ENCODE measurements at places on chromosomes 11 and 22.

- DNase-seq: no peak
Observed at GRCh38 chr22:37983860-37984791, at the start of gene SOX10. TSS of gene SOX10 (minus strand) at chr22:37984555. CDS start at chr22:37983784, 771 bp downstream.

GRCh38 chr22:28348613-28349609 is 330.7 kb downstream of the TTC28 start:
- DNase-seq: no peak

DNA sequence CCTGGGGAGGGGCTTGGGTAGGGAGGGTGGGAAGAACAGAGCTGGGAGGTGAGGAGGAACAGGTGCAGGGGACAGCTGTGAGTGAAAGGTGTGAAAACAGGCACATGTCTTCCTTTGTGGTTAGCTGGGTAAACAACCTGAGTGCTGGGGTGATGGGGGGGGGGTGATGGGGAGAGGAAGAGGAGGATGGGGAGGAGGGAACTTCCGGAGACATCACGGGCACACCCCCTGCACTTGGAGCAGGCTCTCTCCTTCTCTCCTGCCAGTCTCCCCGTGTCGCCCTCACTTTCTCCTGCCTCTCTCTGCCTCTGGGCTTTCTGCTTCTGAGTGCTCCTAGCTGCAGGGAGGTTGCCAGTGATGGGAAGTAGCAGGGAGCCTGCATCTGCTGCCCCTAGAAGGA is 8.8 kb downstream of the CXCR5 start:
- no peak for DNase-seq

- DNase-seq: peak; percentile 9
Observed at GRCh38 chr22:24423519-24424000, 3.8 kb upstream of the ADORA2A start.

- DNase-seq: no peak
Observed at GRCh38 chr11:2142300-2142759, 3.1 kb upstream of the IGF2 start.

GRCh38 chr11:100619484-100619883 is 67.6 kb upstream of the ARHGAP42 start:
- DNase-seq: peak; percentile 44

DNA sequence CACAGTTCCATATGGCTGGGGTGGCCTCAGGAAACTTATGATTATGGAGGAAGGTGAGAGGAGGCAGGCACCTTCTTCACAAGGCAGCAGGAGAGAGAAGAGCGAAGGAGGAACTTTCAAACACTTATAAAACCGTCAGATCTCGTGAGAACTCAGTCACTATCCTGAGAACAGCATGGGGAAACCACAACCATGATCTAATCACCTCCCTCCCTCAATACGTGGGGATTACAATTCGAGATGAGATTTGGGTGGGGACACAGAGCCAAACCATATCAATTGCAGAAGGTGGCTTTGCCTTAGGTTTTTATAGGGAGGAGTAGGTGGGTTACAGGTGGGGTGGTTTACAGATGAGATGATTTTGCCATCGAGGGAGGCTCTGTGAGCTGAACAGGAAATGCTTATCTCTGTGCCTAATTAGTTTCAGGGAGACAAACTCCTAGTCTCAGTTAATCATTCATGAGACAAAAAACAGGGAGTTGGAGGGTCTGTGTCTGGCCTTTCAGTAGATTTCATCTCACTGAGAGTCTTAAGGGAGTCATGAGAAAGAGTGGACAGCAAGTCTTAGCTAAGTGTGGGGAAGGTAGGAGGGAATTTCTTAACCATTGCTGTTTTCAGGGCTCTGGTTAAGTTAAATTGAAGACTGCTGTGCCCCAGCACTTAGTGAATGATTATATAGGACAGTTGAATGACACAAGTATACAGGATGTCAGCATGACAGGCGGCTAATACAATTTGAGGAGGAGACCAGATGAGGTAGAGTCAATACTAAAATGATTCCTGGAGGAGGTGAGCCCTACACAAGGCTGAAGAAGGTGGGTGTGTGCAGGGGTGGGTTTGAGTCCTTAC is 47.7 kb downstream of the CWC15 start:
- no peak for DNase-seq

GRCh38 chr11:614623-615503 is 887 bp downstream of the IRF7 start:
- no peak for DNase-seq
